ENCODE measurements at places on chromosomes 1 and 21.

- no peak for DNase-seq
Measured at GRCh38 chr1:160836981-160837557, 25.6 kb downstream of the CD244 start.

GRCh38 chr1:110524311-110525248, 5.6 kb upstream of the KCNA10 start:
- peak; percentile 58 for DNase-seq

GRCh38 chr21:31099122-31099521, 60.8 kb upstream of the KRTAP19-8 start:
- DNase-seq: no peak

GRCh38 chr1:23555270-23555985, 3.9 kb downstream of the ID3 start:
- no peak for DNase-seq
